SHP77 treated with DMSO at 0.1 percent for 48 hours (cell line): ENCODE measurements at places on chromosomes 12 and 14.

DNA sequence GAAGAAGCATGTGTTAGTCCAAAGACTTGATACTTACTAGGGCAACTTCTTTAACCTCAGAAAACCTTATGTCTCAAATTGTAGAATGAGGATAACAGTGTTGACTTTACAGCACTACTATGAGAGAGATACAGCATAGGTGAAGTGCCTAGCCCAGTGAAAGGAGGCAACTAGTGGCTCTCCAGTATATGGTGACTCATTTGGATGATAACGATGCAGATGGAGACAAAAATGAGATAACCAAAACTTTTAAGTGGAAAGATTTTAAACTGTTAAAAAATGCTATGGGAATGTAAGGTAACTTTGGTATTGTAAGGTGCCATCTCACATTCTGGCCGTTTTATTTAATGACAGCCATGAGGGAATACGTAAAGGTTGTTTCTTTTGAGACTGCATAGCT is 2.7 kb downstream of the PHC1 start:
- DNase-seq = no peak

DNA sequence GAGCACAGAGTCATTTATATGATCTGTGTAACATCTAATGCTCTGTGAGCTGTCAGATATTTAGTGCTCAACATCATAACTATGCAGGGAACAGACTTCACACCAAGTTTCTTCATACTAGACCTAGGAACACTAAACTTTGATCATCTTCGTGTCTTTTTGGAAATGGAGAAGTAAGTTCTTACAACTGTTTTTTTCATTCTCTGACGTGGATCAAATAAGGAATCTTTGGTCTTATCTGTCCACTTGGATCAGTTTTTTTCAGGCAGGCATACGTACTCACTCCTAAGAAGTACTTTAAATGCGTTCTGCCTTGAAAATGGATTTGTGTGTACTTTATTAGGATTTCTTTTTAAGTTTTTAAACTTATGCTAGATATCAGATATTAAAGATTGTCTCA is 191.0 kb downstream of the FBXL14 start:
- DNase-seq = no peak

- DNase-seq = no peak
Observed at GRCh38 chr12:123474485-123475245, 16.7 kb downstream of the SNRNP35 start.

GRCh38 chr14:31768355-31768754 is 207.2 kb downstream of the NUBPL start:
- no peak for DNase-seq

- peak; percentile 52 for DNase-seq
Observed at GRCh38 chr14:75661499-75661814, 411 bp downstream of the TTLL5 start.

- DNase-seq = no peak
Observed at GRCh38 chr12:92244036-92244435, 98.4 kb upstream of the BTG1 start.

DNA sequence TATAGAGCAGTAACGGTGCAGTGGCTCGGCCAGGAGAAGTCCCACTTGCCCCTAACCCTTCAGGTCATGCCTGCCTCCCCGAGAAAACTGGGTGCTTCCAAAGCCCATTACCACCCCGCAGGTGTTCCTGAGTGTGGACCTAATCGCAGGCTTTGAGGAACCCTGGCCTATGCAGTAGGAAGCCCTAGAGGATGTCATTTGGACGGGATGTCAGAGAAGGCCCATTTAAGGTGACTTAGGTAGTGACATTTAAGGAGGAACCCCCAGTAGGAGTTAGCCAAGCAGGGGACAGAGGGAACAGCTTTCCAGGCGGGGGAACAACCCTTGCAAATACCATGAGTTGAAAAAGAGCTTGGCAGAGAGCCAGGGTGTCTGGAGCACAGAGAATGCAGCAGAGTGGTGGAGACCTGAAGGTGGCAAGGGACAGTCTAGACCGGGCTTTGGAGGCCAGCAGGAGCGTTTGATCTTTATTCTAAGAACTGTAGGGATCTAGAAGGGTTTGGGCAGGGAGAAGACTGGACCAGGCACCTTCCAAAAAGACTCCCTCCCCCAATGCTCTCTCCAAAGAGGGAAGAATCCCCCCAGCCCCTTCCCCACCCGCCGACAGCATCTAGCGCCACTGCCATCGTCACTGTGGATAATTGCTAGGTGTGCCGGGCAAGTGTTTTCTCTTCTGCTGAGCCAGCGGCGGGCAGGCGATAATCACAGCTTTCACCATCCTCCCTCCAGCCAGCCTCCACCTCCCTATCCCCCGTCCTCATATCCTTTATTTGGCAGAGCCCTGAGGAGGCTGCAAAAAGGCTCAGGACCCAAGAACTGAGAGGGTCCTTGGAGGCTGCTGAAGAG is 33.3 kb upstream of the BEGAIN start:
- no peak for DNase-seq

DNA sequence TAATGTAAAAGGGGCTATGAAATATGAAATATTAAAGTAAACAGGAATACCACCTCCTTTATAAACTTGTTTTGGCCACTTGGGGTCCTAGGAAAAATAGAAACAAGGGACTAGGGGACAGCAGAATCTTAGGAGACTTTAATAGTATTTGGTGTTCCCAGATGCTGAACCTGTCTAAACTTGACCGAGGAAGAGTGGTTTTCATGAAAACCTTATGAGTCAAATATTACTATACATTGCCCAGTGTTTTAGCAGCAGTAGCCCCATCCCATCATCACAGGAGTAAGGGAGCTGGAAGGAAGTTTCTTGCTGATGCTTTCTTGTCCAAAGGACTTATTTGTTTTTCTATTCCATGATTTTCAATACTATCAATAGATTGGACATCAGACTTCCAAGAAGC is 177.5 kb upstream of the CAND1 start:
- no peak for DNase-seq

GRCh38 chr14:79062226-79062625 is 892.1 kb downstream of the NRXN3 start:
- DNase-seq = no peak

GRCh38 chr12:12461923-12462315 is 100.7 kb downstream of the DUSP16 start:
- DNase-seq = no peak

- no peak for DNase-seq
Observed at GRCh38 chr14:62436261-62436660, 609.0 kb downstream of the KCNH5 start.

DNA sequence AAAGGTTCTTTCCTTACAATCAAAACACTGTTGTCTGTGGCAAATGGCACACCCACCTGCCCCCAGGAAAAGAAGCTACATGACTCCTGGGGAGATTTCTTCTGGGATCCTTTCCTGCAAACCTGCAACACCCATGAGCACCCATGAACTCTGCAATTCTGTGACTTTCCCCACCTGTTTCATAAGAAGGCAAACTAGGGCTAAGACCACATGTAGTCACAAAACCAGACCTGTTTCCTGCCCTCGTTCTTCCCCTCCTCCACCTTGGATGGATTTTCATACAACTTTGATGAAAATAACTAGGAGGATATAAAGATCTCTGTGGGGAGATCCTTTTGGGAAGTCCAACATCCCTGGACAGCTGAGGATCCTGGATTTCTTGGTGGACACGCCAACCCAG is 1084.7 kb downstream of the BCL11B start:
- DNase-seq = no peak

- no peak for DNase-seq
Observed at GRCh38 chr14:76997257-76997970, 31.1 kb downstream of the IRF2BPL start.

DNA sequence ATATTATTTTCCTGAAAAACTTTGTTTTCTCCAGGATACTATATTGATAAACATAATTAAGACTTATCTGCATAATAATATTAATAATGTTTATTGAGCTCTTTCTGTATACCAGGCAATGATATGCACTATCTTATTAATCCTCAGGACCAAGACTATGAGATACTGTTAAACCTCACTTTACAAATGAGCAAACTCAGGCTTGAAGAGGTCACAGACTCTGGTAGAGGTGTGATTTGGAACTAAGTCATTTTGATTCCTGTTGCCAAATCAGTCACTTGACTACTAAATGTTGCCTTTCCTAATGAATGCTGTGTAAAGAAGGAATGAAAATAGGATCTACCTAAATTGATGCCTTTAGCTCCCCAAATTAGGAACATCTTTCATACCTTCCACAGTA is 7.3 kb downstream of the SLC39A9 start:
- no peak for DNase-seq

DNA sequence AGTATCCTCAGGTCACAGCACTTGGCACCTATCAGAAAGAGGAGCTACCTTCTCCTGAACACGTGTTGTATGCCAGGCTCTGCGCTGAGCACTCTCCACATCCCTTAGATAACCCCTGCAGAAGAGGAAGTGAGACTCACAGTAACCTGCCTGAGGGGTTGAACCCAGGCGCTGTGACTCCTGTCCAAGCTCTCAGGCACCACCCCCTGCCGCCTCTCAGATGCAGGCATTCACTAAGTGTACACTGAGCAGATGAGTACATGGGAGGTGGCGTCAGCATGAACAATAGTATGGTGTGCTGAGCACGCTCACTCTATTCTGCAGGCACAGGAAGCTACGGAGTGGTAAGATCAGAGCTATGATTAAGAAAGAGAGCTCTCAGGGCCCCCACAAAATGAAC is 21.0 kb upstream of the RIC8B start:
- no peak for DNase-seq
